NCI-H446 treated with DMSO at 0.1 percent for 48 hours (cell line): ENCODE measurements at places on chromosomes 16 and 17.

- no peak for DNase-seq
These were observed 67.9 kb downstream of the ZZEF1 start for GRCh38 chr17:4074831-4075495.

DNA sequence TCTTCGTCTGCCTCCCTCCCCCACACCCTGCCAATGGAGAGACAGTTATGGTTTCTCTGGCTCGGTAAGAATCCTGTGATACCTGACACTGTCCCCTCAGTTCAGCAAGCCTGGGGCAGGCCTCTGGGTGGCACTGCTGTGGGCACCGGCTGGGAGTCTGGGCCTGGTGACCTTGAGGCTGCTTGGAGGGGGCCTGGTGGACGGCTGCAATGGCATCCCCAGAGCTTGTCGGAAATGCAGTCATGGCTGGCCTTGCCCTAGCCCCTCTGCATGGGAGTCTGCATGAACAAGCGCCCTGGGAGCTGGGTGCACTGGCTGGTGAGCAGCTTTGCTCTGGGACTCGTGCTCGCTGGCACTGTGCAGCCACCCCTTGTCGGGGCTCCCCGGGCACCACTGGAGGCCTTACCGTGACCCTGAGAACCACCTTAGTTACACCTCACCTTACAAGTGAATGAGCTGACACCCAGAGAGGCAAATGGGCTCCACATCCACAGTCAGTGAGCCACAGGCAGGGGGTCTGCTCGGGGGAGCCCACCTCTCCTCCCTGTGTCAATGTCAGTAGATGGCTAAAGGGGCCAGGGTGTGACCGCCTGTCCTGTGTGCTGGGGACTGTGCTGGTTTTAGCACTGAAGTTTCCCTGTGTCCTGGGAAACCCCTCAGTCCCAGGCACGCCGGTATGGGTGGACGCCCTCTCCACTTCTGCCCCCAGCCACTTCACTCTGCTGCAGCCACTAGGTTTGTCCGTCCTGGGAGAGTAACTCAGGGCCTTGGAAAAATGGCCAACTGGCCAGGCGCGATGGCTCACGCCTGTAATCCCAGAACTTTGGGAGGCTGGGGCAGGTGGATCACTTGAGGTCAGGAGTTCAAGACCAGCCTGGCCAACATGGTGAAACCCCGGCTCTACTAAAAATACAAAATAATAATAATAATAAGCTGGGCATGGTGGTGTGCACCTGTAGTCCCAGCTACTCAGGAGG, 1.4 kb downstream of the LGALS3BP start:
- no peak for DNase-seq

DNA sequence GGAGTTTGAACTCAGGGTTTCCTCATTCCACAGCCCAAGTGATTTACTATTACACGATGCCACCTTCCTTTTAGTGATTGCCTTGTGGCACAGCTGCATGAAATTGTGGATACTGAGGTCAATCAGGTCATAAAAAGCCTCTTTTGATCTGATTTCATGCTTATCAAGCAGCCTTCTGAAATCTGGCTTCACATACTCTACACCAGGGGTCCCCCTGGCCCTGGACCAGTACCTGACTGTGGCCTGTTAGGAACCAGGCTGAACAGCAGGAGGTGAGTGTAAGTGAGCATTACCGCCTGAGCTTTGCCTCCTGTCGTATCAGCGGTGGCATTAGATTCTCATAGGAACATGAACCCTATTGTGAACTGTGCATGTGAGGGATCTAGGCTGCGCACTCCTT, 13.8 kb downstream of the SLFN5 start:
- no peak for DNase-seq

DNA sequence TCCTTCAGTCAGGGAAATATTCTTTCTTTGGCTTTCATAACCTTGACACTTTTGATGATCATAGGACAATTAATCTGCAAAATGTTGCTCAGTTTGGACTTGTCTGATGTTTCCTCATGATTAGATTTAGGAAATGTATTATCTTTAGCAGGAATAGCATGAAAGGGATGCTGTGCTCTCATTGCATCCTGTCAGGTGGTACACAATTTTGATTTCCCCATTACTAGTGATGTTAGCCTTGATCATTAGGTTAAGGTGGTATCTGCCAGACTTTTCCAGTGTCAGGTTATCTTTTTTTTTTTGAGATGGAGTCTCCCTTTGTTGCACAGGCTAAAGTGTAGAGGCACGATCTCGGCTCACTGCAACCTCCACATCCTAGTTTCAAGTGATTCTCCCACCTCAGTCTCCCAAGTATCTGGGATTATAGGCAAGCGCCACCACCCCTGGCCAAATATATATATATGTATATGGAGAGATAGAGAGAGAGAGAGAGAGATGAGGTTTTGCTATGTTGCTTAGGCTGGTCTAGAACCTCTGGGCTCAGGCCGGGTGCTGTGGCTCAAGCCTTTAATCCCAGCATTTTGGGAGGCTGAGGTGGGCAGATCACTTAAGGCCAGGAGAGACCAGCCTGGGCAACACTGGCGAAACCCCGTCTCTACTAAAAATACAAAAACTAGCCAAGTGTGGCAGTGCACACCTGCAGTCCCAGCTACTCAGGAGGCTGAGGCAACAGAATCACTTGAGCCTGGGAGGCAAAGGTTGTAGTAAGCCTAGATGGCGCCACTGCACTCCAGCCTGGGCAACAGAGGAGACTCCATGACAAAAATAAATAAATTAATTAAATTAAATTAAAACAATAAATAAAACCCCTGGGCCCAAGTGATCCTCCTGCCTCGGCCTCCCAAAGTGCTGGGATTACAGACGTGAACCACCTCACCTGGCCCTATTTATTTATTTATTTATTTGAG, 15.8 kb upstream of the CAVIN1 start:
- DNase-seq, result no peak

- no peak for DNase-seq
These were observed 146.2 kb downstream of the ENGASE start for GRCh38 chr17:79220713-79221291.

DNA sequence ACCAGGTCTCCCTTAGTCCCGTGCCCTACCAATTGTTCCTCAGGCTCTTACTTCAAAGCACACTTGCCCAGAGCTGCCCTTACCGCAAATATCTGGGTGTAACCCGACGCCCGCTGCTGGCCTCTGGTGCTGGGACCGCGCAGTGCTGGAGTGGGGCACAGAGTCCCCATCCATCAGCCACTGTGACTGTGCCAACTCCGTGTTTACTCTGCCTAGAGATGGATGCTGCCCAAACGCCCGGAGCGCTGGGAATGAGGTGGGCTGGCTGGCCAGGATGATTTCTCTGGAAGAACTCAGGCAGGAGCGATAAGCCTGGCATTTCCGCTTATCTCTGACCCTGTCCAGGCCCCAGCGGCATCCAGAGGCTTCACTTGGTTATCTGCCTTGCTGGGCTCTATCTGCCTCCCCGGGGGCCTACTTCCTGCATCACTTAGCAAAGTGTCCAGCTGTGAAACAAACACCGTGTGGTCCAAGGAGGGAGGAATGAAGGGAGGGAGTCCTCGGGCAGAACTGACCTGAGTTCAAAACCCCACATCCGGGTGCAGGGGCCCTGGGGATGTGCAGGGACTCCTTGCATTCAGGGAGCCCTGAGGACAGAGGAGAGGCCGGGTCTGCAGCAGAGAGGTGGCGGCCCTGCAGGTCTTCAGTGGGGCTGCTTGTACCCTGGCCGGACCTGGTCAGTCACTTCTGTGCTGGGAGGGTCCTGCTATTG, 9.4 kb upstream of the MYLK3 start:
- DNase-seq, result no peak

GRCh38 chr16:75279305-75279704, 27.9 kb upstream of the BCAR1 start:
- peak; percentile 14 for DNase-seq

DNA sequence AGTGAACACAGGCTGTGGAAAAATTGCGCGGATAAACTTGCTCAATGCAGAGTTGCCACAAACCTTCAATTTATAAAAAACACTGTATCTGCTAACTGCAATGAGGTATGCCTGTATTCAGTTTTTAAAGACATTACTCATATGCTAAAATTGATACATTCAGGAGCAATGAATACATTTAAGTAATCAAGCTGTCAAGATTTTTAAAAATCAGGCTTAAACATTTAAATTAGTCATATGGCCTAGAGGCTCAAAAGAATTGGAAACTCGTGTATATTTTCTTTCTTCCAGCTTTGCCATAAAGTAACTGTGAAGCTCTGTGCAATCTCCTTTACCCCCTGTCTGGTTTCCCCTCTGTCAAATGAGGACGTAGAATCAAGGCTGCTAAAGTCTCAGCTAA, 4.1 kb downstream of the SYNRG start:
- no peak for DNase-seq

- peak; percentile 9 for DNase-seq
These were observed 5.9 kb downstream of the CORO7 start for GRCh38 chr16:4410335-4411075.

DNA sequence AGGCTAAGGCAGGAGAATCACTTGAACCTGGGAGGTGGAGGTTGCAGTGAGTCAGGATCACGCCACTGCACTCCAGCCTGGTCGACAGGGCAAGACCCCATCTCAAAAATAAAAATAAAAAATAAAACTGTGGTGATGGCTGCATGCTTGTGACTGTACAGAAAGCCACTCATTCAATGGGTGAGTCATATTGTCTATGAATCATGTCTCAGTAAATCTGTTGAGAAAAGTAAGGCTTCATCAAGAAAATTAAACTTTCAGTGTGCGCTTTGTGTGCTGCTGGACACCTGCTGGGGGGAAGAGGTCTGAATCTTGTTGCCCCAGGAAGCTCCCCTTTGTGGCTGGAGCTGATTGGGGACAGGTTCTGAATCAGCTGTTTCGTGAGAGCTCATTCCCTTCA, 11.3 kb downstream of the NUBP1 start:
- no peak for DNase-seq

DNA sequence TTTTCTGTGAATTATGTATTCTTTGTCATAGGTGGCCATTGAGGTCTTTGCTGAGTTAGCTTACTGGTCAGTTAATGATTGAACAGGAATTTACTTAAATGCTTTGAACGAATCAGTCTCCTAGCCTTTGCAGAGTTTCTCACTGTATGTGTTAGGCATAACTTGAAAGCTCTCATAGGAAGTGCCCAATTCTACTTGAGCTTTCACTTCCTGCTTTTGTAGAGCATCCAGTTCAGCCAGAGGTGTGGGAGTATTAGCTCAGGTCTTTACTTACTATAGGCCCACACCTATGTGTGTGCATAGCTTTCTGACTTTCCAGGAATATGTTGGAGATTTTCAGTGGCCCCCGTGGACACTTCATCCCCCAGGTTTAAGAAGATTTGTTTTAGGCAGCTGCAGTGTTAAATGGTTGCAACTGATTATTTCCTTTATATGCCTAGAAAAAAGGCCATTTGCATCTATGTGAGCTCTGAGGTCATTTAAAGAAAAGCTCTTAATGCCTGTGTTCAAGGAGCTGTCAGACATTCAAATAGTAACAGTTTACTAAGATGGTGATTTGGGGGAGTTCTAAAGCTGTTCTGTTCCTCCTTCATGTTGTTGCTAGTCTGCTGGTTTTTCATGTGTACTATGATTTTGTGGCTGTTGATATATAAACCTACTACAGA, 62.3 kb downstream of the PHKB start:
- no peak for DNase-seq

DNA sequence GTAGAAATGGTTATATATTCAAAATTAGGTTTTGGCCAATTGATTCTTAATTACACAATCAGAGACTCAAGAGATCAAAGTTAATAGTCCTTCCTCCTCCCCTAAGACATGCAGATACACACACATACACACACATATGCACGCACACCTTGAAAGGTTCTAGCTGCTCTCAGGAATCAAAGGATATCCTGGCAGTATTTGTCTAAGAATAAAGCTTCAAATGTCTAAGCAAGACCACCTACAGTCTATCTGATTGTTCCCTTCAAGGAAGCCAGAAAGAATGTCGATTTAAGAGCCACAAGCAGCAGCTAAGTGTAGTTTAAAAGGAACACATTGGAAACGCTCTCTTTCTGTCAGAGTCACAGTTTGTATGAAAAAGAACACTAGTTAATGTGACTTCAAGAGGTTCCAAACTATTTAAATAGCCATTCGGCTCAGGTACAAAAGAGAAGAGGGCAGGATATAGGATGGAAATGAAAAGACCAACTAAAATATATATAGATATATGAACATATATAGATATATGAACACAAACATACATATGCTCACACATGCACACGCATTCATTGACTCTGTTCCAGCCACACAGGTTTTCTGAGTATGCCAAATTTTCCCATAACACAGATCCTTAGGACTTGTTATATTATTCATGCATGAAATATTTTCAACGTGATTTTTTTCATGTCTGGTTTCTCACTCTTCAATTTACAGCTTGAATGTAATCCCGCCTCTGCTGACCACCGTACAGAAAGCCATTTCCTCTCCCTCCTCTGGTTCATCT, 79.0 kb downstream of the CDH8 start:
- no peak for DNase-seq

GRCh38 chr16:4532238-4532637, 6.3 kb downstream of the CDIP1 start:
- DNase-seq, result no peak
